Stimulated activated CD4-positive, alpha-beta T cell treated with anti-CD3 and anti-CD28 coated beads, Interleukin-1b, Interleukin-23, amount 100 ng/mL, for 1 hour (primary cell): ENCODE measurements at places on chromosomes 5 and 9.

- no peak for DNase-seq
Observed at GRCh38 chr5:173808079-173808808, 79.9 kb upstream of the CPEB4 start.

DNA sequence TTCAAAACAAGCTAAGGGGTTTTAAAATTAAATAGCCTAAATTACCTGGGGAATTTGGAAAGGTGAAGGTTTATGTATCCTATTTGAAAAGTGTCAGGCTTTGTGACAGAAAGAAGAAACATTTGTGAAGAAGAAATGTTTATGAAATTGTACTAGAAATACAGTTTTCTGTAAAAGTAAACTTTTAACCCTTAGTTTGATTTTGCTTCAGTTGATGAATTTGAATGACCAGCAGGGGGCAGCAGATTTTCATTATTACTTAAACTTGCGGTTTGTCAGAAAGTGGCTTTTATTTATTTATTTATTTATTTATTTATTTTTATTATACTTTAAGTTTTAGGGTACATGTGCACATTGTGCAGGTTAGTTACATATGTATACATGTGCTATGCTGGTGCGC, 58.1 kb downstream of the NNT start:
- DNase-seq: no peak

DNA sequence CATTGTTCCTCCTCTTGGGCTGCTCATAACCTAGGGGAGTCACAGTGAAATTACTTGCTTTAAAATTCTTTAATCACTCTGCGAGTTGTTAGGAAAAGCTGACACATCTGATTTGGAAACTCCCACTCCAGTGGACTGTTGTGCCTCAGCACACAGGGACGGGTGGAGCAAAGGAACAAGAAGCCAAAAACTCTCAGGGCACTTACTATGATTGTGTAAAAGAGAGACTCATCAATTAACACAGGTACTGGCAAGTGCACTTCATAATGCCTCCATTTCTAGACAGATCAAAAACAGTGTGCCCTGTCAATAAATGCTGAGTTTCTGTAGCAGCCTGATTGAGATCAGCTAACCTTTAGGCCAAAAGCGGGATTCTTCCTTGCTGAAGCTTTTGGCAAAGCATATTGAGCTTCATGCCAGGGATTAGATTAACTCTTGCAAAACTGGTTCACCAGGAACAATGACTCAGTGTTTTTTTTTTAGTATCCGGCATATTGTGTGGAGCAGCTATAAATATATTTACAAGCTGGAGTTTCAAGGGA, 55.9 kb downstream of the TMC1 start:
- DNase-seq: no peak

- no peak for DNase-seq
Observed at GRCh38 chr9:124419832-124420489, 4.7 kb upstream of the PSMB7 start.

GRCh38 chr9:136119061-136119882, 597 bp upstream of the TMEM250 start:
- no peak for DNase-seq

DNA sequence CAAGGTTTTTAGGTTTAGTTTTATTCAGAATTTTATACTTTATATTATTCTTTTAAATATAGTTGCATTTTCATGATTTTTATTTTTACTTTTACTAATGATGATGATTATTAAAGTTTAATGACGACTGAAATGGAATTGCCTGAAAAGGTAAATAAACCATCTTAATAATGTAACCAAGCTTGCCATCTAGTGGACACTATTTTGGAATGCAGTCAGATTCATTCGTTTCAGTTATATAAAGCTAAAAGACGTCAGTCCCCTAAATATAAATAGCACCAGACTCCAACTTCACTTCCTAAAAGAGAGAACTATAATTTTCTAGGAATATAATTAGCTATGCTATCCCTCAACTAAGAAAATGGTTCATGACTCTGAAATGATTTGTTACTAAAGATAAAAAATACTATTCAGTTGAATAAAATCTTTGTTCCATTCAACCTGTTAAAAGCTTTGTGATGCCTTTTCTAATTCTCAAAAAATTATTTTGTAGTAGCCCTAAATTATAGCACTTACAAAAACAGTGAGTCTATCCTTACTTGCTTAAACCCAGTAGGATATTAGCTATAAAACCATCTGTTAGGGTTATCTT, 19.9 kb downstream of the ABITRAM start:
- DNase-seq: no peak

- DNase-seq: no peak
Observed at GRCh38 chr5:57338068-57338867, 144.3 kb downstream of the ACTBL2 start.

DNA sequence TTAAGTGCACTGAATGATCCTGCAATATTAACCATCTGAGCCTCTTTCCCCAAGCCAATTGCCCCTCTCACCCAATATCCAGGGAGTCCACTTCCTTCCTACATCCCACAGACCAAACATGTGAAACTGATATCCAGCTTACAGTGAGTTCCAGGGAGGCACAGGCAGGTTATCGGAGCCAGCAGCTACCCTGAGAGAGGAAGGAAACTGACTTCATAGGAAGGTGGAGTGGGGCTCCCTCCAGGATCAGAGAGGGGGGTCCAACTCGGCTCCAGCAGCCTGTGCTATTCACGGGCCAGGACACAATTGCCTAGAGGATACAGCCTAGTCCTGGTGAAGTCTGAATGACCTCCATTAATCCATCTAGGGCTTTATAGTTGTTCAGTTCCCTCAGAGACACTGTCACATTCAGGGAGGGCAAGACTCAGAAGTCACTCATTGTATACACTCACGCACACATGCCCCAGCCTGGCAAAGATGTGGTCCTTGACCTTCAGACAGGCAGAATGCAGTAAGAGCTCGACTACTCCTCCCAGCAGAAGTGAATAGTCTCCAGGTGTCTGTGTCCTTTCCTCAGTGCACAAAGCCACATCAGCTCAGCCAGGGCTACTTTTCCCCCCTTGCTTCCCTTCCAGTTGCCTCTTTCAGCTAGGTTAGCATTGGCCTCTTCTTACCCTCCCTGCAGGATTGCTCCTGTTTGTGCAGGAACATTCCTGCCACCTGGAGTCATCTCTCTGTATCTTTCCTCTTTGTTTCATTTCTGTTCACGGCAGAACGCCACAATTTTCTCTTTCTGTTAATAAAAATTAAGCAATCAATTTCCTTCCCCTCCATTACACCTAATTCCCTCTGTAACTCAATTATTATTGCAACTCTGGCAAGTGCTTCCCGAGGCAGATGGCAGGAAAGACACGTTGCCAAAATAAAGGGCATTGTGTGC, 501.7 kb downstream of the ARHGEF28 start:
- no peak for DNase-seq

DNA sequence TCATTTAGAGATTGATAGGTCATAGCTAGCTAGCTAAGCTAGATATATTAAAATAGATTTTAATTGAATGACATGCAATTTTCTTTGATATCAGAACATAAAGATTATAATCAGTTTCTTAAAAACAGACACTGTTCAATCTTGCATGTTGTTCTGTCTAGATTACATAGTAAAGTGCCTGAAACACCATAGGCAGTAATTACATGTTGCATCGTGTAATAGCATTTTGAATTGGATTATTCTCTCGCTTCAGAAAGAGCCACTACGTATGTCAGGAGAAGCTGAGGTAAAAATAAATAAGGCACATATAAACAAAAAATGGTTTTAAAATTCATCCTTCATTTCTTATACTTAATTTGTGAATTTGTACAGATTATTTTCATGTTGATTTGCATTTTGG, 148.0 kb upstream of the CDH12 start:
- no peak for DNase-seq

- no peak for DNase-seq
Observed at GRCh38 chr9:99305820-99306811, 84.0 kb downstream of the SEC61B start.

DNA sequence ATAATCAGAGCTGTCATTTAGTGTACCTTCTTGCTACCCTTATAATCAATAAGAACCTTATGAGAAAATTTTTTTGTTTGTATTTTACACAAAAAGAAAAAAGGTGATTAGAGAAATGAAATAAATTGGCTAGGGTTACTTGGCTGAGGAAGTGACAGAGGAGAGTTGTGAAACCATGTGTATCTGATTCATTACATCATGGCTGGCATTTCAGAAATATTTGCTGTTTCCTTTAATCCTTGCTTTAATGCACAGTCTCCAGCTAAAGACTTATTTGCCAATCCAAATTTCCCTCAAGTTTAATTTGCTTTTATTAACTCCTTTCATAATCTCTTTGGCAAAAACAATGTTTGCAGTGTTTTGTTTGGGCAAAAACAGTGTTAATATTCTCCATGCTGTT, 543.1 kb downstream of the KIF4B start:
- no peak for DNase-seq

- DNase-seq: no peak
Observed at GRCh38 chr9:137590123-137590468, 216 bp downstream of the ZMYND19 start.

- DNase-seq: no peak
Observed at GRCh38 chr5:158553962-158554336, 545.8 kb downstream of the EBF1 start.

DNA sequence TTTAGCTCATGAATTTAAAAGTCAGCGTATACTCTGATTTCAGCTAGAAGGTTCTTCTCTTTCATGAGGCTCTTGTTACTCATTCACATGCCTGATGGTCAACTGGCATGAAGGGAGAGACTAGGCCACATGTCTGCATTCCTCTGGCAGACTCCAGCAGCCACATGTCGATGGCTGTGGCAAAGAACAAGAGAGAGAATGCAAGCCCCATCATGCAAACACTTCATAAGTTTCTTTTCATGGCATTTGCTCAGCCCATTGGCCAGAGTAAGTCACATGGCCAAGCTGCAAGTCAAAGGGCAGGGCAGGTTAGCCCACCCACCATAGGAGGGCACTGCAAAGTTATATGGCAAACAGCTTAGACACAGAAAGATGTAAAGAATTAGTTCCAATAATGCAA, 5.4 kb downstream of the KCNV2 start:
- DNase-seq: no peak

GRCh38 chr5:179194941-179195381, 134.8 kb downstream of the ZNF354C start:
- no peak for DNase-seq

GRCh38 chr9:133101356-133102189, 19.5 kb downstream of the RALGDS start:
- no peak for DNase-seq

- DNase-seq: no peak
Observed at GRCh38 chr5:149907828-149908227, 36.8 kb downstream of the PDE6A start.

GRCh38 chr5:62271870-62272269, 34.1 kb upstream of the KIF2A start:
- DNase-seq: no peak

DNA sequence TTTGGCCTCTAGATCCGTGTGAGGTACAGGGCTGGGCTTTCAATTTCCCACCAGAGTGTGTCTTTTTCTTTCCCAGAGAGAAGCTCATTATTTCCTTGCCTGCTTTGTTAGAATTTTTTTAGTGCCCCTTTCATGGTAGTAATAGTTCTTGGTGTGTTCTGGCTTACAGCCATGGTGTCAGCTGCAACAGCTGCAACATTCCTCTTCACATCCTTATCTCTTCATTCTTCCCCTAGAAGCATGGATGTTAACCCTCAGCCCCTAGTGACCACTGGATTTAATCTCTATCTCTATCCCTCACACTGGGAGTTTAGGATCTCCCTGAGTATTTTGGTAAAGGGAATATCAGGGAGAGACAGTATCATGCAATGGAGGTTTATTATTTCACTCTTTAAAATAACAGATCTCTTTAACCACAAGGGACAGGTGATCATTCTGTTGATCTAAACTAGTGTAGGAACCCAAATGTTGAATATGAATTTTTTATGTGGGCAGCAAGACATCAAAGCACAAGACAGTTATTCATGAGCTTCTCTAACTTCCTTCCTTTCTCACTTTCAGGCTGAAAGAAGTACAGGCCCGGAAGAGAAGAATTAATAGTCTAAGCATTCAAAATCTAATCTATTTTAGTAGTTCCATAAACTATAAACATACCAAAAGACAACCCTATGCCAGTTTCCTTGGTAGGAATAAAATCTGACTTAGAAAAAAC, 160.2 kb downstream of the FAM170A start:
- DNase-seq: no peak

DNA sequence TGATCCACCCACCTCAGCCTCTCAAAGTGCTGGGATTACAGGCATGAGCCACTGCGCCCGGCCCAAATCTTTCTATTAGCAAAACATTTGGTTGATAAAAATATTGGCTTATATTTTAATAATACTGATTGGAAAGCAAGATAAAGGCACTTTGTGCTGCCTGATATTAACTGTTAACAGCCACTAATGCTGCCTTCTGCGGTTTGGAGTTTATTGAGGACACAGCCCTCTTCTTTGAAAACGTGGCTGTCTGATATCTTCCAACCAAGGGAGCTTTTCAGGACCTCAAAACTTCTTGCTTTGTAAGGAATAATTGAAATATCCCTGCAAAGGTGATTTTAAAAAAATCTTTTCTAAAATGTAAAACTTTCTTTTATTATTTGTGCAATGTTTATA, 94.0 kb downstream of the IQGAP2 start:
- DNase-seq: no peak

DNA sequence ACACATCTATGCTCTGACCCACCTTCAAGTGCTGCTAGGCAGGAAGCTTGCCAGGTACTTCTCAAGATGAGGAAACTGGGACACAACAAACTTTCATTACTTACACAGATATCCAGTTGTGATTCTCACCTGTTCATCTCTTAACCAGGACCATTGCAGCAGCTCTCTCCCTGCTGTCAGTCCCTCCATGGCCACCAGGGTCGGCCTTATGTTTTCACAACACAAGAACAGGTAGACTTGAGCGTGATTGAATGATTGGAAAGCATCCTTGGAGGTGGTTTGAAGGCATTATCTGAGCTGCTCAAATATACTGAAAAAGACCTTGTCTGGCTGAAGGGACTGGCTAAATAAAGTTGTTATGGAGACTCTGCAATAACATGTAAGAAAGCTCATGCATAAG, 94.4 kb downstream of the MTREX start:
- no peak for DNase-seq

DNA sequence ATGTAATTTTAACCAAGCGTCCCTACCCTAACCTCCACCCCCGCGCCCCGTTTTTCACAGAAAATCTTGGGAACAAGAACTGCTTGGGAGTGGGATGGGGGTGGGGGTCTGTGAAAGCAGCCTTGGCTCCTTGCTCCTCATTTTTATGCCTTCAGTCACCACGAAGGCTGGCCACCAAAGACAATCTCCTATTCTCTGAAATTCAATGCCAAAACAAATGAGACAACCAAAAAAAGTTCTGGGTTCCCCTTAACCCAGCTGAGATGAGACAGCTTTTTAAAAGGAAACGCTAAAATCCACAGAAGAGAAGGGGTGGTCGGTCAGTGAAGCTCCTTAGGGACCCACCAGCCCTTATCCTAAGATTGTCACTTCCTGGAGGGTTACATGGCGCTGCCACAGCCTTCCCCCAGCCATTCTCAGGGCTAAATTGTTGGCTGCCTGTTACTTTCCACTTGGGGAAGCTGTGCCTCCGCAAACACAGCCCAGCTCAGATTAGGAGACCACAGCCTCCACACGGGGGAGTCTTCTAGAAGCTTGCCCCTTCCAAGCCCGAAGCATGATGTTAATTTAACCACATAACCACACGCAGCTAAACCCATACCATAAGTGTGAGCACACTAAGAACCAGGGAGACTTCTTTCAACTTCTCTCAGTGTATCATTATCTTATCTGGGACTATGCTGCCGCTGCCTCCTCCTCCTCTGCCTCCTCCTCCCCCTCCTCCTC, 136.3 kb downstream of the FOXD1 start:
- no peak for DNase-seq
